ENCODE measurements at places on chromosomes 1 and 21.

DNA sequence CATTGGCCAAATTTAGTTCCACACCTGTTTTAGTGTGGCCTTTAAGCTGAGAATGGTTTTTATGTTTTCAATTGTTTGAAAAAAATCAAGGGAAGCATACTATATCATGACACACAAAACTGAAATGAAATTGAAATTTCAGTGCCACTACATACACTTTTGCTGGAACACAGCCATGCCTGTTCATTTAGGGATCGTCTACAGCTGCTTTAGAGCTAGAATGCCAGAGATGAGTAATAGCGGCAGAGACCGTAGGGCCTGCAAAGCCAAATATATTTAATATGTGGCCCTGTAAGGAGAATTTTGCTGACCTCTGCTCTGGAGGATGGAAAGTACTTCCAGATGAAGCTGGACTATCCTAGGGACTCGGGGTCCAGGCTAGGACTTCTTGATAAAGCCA, 62.5 kb upstream of the LYST start:
- no peak for DNase-seq

DNA sequence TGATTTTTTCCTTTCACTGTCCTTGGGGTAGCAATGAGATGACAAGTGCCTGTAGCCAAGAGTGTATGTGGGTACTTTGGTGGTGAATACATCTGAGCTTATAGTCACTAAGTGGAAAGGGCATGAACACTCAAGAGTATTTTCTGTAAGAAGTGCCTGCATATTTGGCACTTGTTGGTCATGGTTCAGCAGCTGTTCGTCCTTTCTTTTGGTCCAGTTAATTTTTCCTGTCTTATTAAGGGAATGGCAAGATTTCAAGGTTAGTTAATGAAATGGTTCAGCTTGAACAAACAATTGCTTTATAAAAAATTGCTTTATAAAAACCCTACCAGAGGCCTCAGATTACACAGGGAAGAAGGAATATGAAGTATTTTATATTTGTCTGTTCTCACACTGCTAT, 48.6 kb upstream of the GPR52 start:
- DNase-seq = no peak

- no peak for DNase-seq
Observed at GRCh38 chr1:197842646-197843045, 59.8 kb upstream of the C1orf53 start.

DNA sequence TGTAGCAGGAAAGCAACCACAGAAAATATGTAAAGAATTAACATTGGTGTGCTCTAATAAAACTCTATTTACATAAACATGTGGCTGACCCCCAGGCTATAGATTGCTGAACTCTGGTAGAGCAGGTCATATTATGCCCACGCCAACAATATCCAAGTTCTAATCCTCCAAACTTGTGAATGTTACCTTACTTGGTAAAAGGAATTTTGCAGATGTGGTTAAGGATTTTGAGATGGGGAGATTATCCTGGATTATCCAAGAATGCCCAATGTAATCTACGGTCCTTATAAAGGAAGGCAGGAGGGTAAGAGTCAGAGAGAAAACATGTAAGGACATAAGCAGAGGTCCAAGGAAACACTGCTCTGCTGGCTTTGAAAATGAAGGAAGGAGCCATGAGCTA, 201.0 kb downstream of the USH2A start:
- no peak for DNase-seq

DNA sequence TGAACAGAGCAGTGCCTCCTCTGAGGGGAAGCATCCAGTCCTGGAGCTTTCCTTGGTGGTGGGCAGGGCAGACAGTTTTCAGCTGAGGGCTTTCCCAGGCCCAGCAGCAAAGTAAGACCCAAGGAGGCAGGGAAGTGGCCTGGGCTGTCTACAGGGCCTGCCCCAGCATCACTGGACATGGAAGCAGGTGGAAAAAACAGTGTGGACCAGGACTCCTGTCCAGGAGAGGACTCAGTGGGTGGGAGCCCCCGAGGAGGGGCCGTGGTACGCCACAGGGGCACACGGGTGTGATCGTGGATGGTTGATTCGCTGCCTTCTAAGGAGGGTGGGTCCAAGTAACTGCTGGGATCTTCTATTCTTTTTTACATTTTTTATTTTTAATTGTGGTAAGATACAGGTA, 387.6 kb downstream of the KIF26B start:
- DNase-seq = no peak

- no peak for DNase-seq
Observed at GRCh38 chr1:205243350-205244191, 15.8 kb downstream of the TMCC2 start.

- no peak for DNase-seq
Observed at GRCh38 chr1:11245248-11245647, 17.1 kb downstream of the MTOR start.

- no peak for DNase-seq
Observed at GRCh38 chr1:77473690-77474089, 191.9 kb downstream of the AK5 start.

DNA sequence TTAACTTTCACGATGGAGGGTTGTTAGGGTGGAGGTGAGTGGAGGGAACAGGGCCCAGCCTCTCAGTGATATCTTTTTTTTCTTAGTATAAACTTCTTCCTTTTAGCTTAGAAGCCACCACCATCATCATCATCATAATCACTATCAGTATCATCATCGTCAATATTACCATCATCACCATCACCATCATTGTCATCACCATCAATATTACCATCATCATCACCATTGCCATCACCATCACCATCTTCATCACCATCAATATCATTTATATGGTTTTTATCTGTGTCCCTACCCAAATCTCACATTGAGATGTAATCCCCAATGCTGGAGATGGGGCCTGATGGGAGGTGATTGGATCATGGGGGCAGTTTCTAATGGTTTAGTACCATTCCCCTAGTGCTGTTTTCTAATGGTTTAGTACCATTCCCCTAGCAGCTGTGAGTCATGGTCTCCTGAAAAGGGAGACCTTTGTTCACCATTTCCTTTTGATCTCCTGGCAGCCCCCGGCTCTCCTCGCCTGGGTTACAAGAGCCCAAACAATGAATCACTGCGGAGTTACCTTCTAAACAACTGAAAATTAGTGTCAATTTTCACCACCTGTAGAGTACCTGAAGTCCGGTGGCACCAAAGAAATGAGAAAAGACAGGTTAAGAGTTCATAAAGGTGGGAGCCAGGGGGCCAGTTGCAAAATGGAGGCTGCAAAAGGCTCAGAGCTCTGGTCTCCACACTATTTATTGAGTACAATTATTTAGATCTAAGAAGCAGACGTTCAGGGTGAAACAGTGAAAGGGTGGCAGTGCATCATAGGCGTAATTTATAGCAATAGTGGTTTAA, 3.1 kb upstream of the PLA2G2E start:
- no peak for DNase-seq

DNA sequence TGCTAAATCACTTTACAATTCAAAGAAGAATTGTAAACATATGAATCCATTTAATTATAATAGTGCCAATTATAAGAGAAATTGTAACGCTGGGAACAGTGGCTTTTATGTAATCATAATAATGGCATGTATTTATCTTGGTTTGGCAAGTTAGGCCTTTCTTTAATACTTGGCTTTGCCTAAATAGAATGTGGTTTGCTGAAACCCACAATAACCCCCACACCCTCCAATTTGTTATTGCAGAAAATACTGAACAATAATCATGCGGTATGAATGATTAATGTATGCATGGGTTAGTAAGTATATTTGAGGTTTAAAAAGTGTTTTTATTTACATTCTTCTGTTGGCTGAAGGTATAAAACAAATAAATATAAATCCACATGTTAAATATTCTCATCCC, 138.2 kb downstream of the NFIA start:
- DNase-seq = no peak

DNA sequence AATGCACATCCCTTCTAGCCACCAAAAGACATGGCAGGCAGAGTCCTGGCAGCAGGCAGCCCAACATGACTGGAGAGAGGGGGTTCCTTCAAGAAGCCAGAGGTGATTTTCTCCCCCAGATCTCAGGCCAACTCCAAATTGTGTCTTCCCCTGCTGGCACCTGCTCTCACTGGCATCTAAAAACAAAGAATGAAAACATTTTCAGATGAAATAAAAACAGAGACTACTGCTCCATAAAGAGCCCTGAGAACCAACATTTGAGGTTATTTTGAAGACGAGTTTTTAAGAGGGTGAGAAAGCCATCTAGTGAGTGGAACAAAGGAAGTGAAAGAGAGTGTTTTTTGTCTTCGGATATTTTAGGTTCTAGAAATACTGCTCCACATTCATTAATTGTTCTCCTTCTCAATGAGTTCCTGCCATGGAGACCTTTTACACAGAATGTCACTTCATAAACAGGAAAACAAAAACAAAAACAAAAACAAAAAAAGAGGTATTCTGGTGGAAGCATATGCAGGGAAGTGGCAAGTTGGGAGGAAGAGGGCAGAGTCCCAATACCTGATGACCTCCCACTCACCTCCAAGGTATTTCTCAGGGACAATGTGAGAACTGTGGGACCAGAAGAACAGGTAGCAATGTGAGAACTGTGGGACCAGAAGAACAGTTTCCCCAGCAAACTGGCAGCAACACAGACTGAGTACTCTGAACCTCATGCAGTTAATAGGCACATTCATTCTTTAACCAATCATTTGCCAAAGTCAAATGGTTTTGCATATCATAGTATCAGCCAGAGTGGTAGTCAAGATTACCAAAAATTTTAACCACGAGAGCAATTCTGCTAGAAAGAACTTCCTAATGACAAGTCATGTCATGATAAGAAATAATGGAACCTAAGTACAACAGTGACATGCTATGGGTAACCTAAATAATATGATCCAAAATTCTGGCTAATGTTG, 50.0 kb downstream of the KIAA0319L start:
- no peak for DNase-seq

GRCh38 chr1:53639996-53640700, 98.8 kb downstream of the GLIS1 start:
- DNase-seq = no peak

GRCh38 chr1:915295-916172, 8.2 kb upstream of the SAMD11 start:
- DNase-seq = no peak

- DNase-seq = no peak
Observed at GRCh38 chr1:54462597-54463258, 56.5 kb upstream of the SSBP3 start.

DNA sequence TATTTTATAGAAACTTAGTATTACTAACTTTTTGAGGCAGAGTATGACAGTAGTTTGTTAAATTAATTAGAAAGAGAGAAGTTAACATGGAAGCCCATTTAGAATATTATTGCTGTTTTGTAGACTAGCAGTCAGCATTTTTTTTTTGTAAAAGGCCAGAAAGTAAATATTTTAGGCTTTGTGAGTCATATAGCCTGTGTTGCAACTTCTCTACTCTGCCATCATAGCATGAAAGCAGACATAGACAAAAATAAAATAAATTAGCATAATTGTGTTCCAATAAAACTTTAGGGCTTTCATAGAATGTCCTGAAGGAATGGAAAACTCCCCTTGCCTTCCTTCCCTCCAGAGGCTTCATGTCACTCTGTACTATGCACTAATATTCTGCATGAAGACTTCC, 12.3 kb upstream of the RGS4 start:
- no peak for DNase-seq

DNA sequence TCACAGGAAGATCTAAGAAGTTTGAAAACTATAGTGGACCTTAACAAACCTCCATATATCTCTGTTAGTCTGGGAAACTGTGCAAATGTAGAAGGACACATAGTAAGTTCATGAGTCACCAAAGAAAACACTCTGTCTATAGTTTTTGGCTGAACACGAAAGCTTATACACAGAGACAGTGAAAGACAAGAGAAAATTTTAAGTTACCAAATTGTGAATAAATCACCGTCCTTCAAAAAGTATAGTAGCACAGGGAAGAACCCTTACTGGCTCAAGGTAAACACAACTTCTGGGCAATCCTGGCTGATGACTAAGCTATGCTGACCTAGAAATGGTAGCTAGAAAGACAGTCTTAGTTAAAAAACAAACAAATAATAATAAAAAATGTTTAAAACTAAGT, 1057.9 kb downstream of the AMY1C start:
- no peak for DNase-seq

DNA sequence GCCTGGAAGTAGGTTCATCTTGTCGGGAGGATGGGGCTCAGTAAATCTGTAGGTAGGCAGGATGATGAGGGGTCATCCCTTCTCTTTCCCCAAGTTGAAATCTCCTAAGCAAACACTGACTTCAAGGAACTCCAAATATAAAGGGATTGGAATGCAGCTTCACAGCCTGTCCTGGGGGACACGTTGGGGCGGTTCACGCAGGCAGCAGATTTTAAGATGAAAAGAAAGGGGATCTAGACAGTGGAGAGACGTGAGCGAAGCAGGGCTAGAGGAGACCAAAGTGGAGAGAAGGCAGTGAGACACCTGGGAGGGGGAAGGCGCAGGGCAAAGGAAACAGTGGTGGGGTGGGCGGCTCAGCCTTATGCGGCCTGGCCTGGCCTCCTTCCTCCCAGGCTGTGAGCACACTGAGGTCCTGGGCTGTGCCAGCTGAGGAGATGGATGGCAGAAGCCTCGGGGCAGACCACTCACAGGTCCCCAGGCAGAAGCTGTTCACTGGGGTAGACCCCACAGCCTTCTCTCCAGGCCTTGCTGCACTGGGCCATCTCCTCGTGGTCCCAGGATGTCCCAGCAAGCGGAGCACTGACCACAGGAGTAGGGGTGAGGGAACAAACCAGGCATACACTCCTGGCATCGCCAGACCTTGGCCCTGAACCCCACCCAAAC, 51.7 kb downstream of the TOR1AIP2 start:
- DNase-seq = no peak

DNA sequence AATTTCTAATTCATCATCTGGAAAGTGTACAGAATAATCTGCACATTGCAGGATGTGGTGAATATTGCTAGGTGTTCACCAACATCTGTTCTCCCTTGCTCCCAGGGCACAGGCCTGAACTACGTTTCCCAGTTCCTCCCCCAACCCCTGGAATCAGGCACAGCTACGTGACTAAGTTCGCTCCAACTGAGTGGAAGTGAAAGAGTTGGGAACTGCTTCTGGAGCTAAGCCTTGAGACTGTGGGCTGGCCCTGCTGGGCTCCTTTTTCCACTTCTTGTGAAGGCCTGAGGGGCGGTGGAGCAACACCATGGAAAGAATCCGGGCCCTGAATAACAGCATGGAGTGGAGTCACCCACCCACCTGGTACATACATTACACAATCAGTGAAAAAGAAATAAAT, 534.6 kb downstream of the SMYD3 start:
- DNase-seq = no peak

DNA sequence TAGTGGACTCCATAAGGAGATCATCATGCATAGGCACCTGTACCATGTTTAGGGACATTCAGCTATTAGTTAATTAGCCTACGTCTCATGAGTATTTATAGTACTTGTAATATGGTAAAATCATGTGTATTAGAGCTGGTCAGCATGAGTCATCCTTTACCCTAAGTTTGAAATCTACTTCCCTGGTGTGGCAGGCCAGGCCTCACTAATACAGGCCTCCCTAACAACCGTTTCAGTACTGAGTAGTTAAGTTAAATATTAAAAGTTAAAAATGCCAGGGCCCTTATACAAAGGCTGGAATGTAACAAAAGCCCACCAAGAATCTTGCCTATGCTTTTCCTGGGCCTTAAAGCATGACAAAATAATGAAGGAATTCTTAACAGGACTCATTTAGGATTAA, 356.3 kb upstream of the DPYD start:
- no peak for DNase-seq

All from cortex of kidney (tissue), 1 donor.